ENCODE measurements at places on chromosomes 5 and 9. TPM values are rescaled to one million over a fixed set of nuclear protein-coding genes. Genes with fewer than 3 reads are reported as not detected.

NUTM2F gene
- not detected for total RNA-seq

HEMGN gene
- not detected for total RNA-seq

PCDHGA6 gene
- total RNA-seq, result 3.2 TPM

DAB2IP gene
- total RNA-seq, result 14.4 TPM

Data from uterine smooth muscle cell (primary cell).